Activated CD8-positive, alpha-beta memory T cell treated with anti-CD3 and anti-CD28 coated beads, Interleukin-2, amount 10 ng/mL, durations not matched to agents 7 days and 5 days (primary cell): ENCODE measurements at places on chromosomes 2 and 18. TPM values are rescaled to one million over a fixed set of nuclear protein-coding genes. Genes with fewer than 3 reads are reported as not detected.

The TRABD2A gene
- 30.2 TPM for total RNA-seq

The MAB21L4 gene
- not detected for total RNA-seq

DNA sequence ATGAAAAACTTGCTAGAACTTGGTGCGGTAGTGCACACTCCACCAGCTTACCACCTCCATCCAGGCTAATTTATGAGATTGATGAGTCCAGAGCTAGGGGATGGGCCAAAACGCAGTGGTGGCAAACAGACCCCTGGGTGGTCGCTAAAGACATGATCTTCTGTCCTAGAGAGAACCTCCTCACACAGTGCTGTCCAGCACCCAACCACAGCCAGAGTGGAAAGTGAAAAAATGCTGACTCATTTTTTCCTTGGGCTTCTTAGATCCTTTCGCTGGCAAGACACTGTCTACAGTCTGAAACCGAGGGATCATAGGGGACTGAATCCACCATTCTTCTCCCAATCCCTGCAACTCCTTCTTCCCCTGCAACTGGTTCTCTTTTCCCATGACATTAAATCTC is 4.1 kb downstream of the ANTXR1 start:
- no peak for DNase-seq
- peaks cover 17% of the 10 kb centered on the region for H3K4me1 ChIP-seq
- no peak overlapping the region for H3K27ac ChIP-seq
- no peaks in the 10 kb centered on the region for H3K36me3 ChIP-seq
- H3K4me3 ChIP-seq: no peak overlapping the region

DNA sequence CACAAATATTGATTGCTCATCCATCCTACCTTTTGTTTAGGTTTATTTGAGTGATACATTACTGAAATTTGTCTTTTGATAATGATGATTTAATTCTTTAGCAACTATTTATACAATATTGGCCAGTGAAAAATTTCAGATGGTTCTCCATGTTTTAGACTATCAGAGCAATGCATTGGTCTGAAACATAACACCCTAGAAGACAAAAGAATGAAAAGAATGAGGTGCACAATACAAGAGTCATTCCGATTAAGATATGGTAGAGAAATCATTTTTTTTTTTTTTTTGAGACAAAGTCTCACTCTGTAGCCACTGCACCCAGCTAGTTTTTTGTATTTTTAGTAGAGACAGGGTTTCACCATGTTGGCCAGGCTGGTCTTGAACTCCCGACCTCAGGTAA is 197.4 kb upstream of the FAM98A start:
- no peak overlapping the region for H3K4me3 ChIP-seq
- H3K4me1 ChIP-seq: no peaks in the 10 kb centered on the region
- no peaks in the 10 kb centered on the region for H3K36me3 ChIP-seq
- DNase-seq: no peak
- no peak overlapping the region for H3K27ac ChIP-seq

DNA sequence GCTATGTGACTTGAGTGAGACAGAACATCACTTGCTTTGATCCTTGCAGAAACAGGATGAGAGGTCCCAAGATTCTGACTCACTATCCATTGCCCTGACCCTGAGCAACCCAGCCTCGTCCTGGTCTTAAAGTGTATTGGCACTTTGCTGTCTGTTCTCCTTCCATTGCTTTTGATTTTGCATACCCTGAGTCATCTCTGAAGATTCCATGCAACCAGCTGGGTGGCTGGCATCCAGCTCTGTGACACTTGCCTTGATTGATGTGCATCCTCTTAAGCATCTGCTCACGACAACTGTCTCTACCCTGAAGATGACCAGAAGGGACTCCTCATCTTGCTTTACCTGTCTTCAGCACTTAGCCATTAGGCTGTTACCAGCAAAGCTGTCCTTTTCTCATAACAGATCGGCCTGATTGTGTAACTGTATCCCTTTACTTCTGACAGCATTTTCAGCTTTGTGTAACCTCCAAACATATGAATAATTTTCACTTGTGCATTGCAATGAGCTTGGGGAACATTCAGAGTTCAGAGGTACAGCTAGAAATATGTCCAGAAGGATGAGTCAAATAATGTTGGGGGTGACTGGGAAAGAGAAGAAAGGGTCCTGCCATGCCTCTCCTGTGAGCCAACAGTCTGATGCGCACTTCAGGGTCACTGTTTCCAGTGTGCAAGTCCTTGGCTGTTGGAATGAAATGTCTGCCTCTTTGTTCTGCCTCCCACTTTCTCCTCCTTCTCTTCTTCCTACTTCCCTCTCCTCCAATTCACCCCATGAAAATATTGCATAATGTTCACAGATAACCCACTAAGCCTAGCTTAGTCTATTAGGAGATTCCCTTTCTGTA is 249.7 kb upstream of the OSR1 start:
- no peak for DNase-seq
- peaks cover 3% of the 10 kb centered on the region for H3K27me3 ChIP-seq
- H3K27ac ChIP-seq: no peak overlapping the region

GRCh38 chr2:46091961-46092667 is 205.1 kb upstream of the EPAS1 start:
- peaks cover 49% of the 10 kb centered on the region for H3K36me3 ChIP-seq
- DNase-seq: no peak
- no peak overlapping the region for H3K4me3 ChIP-seq
- no peaks in the 10 kb centered on the region for H3K27me3 ChIP-seq
- H3K27ac ChIP-seq: peak overlapping the region; percentile 44
- H3K4me1 ChIP-seq: peaks cover 31% of the 10 kb centered on the region

The EGR4 gene
- total RNA-seq: 0.09 TPM

The ANO7 gene
- 0.53 TPM for total RNA-seq

The KANSL1L gene
- total RNA-seq: 5.8 TPM

GRCh38 chr2:138823666-138824065 is 43.5 kb upstream of the NXPH2 start:
- no peak overlapping the region for H3K4me3 ChIP-seq
- H3K4me1 ChIP-seq: no peaks in the 10 kb centered on the region

DNA sequence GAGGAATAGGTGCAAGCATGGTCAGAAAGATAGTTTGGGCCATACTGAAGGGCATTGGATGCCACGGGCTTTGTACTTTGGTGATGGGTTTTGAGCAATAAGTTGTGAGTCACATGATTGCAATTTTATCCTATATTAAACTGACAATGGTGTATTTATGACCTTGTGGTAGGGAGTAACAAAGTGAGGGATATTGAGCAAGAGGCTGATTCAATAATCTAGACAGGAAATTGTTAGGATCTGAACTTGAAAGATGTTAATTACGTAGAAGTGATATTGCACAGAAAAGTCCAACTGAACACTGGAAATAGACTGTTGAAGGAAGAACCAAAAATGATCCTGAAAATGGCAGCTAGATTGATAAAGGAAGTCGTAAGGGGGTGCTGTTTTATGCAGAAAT is 46.6 kb upstream of the TCF4 start:
- DNase-seq: no peak
- no peaks in the 10 kb centered on the region for H3K36me3 ChIP-seq
- no peaks in the 10 kb centered on the region for H3K27me3 ChIP-seq
- H3K4me3 ChIP-seq: no peak overlapping the region

DNA sequence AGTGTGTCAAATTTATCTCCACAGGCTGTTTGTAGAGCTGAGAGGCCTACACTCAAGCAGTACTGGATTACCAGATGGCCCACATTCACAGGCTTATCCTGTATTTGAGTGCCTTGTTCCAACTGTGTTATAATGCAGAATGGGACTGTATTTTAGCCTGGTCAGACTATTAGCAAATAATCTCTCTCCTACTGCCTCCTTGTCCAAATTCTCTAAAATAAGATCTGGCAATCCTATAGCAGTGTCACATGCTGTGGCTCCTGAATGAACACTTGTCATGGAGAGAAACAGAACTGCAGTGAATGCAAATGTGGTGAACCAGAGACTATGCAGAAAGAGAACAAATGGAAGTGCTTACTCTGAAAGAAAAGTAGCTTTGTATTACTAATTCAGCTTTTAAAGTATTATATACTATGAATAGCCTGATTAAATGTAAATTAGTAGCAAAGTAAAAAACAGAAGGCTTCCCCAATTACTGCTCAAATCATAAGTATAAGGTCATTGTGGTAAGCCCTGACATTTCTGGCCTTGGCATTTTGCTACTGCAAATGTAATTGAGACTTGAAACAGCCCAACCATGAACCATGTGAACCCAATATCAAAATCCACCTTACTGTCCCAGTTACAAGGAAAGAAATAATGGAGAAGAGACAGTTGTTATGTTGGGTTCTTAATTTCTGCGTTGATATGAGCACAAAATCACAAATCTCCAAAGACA is 80.0 kb downstream of the MAP4K3 start:
- H3K4me3 ChIP-seq: no peak overlapping the region
- peaks cover 2% of the 10 kb centered on the region for H3K4me1 ChIP-seq
- H3K36me3 ChIP-seq: peaks cover 26% of the 10 kb centered on the region
- no peak for DNase-seq
- no peaks in the 10 kb centered on the region for H3K27me3 ChIP-seq
